Putamen (tissue), 1 donor: ENCODE measurements at places on chromosomes 5 and 9.

- DNase-seq, result no peak
Measured at GRCh38 chr5:4928409-4928808, 211.7 kb upstream of the ADAMTS16 start.

GRCh38 chr9:128920381-128921058 is at the start of gene PHYHD1:
Gene PHYHD1, plus strand, starts transcription at chr9:128920982. Its CDS starts 1,342 bp downstream, at chr9:128922324.
- peak; percentile 70 for DNase-seq

GRCh38 chr9:99449726-99450125 is 227.6 kb downstream of the SEC61B start:
- no peak for DNase-seq

GRCh38 chr5:156505101-156505500 is 178.1 kb downstream of the SGCD start:
- no peak for DNase-seq

GRCh38 chr5:132943362-132944022 is 19.9 kb downstream of the AFF4 start:
- DNase-seq, result no peak

DNA sequence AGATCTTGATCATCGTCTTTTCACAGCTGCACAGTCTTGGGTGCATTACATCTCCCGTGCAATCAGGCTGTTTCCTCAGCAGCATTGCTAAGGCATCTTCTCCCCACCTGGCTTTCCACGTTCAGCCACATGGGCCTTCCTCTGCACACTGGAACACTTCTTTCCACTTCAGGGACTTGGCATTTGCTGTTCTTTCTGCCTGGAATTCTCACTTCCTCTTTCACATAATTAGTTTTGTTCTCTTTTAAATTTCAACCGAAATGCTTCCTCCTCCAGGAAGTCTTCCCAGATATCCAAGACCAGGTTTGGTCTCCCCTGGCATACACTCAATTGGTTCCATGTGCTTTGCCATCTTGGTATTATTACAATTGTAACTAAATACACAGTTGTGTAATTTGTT is 43.8 kb downstream of the WHRN start:
- DNase-seq, result no peak

- DNase-seq, result no peak
Measured at GRCh38 chr9:77954013-77954665, 77.5 kb downstream of the GNAQ start.

- no peak for DNase-seq
Measured at GRCh38 chr9:130893341-130894101, 3.1 kb downstream of the QRFP start.

DNA sequence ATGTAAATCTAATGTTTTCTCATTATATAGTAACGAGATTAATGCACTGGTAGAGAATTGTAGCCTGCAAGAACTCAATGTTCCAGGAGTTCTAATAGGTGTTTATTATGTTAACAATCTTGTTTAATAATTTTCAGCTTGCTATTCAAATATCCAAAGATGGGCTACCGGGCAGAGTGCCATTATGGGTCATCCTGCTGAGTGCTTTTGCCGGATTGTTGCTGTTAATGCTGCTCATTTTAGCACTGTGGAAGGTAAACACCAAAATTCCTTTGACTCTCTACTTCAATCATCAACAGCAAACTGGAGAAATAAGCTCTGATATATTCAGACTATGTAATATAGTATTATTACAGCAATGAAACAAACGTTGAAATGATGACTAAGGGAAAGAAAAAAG is 41.9 kb upstream of the ITGA2 start:
- no peak for DNase-seq

GRCh38 chr5:37184748-37185364 is 64.3 kb downstream of the CPLANE1 start:
- no peak for DNase-seq

GRCh38 chr5:64295101-64295500 is 129.5 kb downstream of the RNF180 start:
- DNase-seq, result no peak

DNA sequence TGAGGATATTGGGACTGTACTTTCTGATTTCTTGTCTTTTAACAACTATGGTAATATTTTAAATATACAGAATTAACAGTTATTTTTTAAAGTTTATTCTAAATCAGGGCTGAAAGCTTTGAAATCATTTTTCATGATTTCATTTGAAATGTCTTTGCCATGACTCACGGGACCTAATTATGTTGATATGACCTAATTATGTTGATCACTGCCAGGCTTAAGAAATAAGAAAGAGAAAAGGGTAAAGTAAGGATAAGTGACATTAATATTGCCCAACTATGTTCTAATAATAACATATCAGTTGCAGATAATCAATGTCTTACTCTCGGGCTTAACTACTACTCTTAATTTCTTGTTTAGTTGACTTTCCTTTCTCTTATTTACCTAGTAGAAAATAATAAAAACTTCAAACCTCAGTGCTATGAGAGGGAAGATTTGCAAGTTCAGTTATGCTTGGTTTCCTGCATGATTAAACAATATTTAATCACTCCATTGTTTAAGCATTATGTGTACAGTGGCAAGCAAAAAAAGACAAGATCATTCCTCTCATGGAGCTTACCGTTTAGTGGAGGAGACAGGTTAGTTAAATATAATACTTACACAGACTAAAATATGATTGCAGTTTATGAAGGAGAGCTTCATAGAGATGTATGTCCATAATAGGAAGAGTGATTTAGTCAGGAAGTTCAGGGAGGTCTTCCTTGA is 67.0 kb upstream of the EIF4EBP3 start:
- no peak for DNase-seq

- no peak for DNase-seq
Measured at GRCh38 chr5:41966401-41967105, 41.5 kb downstream of the FBXO4 start.

- no peak for DNase-seq
Measured at GRCh38 chr9:113220467-113221002, 542 bp downstream of the FKBP15 start.

- DNase-seq, result no peak
Measured at GRCh38 chr5:1138445-1139245, 26.8 kb upstream of the SLC12A7 start.

DNA sequence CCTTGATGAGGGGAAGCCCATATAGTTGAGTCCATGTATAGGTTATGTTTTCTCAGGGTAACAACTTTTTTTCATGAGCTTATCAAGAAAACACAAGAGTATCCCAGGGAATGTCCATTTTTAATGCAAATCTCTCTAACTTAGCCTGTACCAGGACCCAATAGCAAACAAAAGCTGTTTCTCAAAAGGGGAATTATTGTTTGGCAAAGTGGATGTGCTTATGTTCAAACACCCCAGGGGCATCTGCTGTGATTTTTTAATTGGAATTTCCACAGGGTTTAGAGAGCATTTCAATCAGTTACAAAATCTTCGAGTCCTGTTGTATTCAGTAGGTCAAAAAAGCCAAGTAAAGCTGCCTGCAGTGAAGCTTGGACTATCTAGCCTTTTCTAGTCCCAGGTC is 33.4 kb upstream of the CSNK1G3 start:
- DNase-seq, result no peak

- peak; percentile 25 for DNase-seq
Measured at GRCh38 chr9:110255463-110256379, 586 bp downstream of the TXN start.

- no peak for DNase-seq
Measured at GRCh38 chr5:110807169-110807568, 68.4 kb downstream of the SLC25A46 start.

- no peak for DNase-seq
Measured at GRCh38 chr5:141508798-141509611, 20.1 kb downstream of the PCDHGC5 start.

GRCh38 chr5:7877851-7878250 is 8.9 kb downstream of the MTRR start:
- DNase-seq, result no peak

- DNase-seq, result no peak
Measured at GRCh38 chr5:91670122-91670521, 287.0 kb upstream of the ARRDC3 start.

- no peak for DNase-seq
Measured at GRCh38 chr5:139760066-139761056, 35.2 kb upstream of the PSD2 start.

GRCh38 chr5:128009403-128009802 is 74.2 kb upstream of the SLC12A2 start:
- no peak for DNase-seq

DNA sequence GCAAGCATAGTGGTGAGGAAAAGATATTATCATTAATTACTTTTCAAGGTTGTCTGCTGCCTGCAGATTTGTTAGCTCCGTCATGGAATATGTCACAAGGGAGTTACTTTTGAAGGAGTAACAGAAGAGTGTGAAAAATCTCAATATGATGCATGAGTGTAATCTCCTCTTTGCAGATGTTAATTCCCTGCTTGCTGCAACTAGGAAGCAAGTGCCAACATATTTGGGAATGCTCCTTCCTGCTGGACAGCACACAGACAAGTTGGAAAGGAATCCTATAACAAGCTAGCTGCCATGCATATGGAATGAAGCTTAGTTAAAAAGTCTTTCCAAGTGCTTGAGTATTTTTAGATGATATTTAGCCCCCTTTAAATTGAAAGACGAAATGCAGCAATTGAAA is 2023.6 kb upstream of the CDH6 start:
- DNase-seq, result no peak

- no peak for DNase-seq
Measured at GRCh38 chr9:116465576-116466270, 221.4 kb upstream of the TRIM32 start.

GRCh38 chr5:156405988-156406387 is 79.0 kb downstream of the SGCD start:
- DNase-seq, result no peak

DNA sequence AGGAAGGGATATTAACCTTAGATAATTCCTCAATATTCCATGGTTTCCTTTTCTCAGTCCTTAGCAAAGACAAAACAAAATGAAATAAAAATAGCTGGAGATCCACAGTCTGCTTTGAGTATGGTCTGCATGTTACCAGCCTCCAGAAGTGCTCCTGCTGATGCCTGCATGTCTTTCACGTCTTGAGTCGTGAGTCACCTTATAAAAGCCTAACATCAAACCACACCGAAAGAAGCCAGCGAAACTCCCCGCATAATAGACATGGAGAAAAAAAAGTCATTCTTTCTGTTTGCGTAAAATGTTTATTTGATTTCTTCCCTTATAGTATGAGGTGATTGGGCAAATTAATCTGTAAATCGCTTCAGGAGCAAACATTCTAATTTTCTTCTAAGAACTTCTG is 380.5 kb downstream of the SLCO4C1 start:
- DNase-seq, result no peak

DNA sequence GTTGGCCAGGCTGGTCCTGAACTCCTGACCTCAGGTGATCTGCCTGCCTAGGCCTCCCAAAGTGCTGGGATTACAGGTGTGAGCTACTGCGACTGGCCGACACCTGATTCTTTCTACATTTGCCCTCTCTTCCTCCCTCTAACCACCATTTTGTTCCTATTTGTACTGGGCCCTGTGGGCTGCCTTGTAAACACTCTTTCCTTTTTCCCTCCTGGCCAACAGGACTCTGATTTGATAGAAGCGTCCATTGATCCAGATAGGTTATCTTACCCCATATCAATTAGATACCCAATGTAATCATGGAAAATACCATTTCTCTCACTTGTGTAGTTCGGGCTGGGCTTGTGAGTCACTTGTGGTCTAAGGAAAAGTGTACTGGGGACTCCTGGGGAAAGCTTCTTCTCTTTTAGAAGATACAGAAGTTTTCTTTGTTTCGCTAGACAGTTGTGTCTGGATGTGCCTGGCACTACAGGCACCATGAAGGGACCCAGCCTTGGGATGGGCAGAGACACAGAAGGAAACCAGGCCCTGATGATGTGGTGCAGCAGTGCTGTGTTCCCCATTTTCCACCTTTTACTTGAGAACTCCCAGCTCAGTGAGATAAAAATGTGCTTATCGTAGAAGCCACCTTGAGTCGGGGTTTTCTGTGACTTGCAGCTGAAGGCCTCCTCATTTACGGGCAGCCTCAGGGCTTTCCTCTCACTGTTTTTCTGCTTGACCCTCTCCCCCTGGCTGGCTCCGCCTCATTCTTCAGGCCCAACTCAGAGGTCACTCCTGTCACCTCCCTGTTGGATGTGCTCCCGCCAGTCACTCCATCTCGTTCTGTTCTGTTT is 32.8 kb upstream of the CPEB4 start:
- no peak for DNase-seq

- DNase-seq, result no peak
Measured at GRCh38 chr9:86369810-86370209, 15.6 kb upstream of the TUT7 start.

GRCh38 chr5:179716286-179716685 is 16.3 kb upstream of the MAML1 start:
- no peak for DNase-seq

- DNase-seq, result no peak
Measured at GRCh38 chr9:132094314-132094791, 14.7 kb upstream of the MED27 start.

DNA sequence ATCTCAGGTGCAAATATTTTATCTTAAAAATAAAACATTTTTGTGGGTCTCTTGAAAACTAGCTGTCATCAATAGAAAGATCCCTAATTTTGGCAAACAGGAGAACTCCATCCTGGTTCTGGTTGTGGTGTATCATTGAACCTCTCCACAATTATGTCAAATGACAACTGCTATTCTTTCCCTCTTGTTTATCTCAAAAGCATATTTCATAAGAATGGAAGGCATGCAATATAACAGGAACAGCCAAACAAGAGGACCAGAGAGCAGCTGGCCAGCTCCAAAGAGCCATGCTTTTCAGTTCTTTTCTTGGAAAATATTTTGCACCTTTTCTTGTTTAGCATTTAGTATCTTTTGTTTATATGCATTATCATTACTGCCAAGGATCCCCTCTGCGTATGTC is 125.4 kb downstream of the ADAMTS6 start:
- DNase-seq, result no peak

GRCh38 chr5:179610109-179610902 is 13.2 kb downstream of the HNRNPH1 start:
- no peak for DNase-seq

- DNase-seq, result no peak
Measured at GRCh38 chr9:104506565-104506964, 2.5 kb downstream of the OR13F1 start.

- DNase-seq, result no peak
Measured at GRCh38 chr5:135239453-135240282, 159.4 kb downstream of the MACROH2A1 start.

DNA sequence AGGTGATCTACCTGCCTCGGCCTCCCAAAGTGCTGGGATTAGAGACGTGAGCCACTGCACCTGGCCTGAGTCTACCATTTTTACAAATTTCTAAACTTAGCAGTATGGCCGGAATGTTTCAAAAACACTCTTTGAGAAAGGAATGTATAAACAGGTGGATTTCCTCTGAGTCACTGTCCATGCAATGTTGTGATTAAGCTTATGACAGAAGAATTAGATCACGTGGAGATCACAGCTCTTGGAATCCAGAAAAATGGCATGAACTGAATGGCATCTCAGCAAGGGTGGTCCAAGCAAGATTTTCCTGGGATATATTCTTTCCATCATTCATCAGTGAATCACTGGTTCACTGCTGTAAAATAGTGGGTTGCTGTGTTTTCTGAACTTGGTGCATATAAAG is 865.0 kb downstream of the PTPRD start:
- DNase-seq, result no peak

- no peak for DNase-seq
Measured at GRCh38 chr5:125597338-125597737, 825.9 kb upstream of the GRAMD2B start.

- DNase-seq, result no peak
Measured at GRCh38 chr5:61280205-61280604, 51.9 kb upstream of the ZSWIM6 start.

GRCh38 chr5:72394688-72395087 is 74.5 kb downstream of the PTCD2 start:
- DNase-seq, result no peak
